ENCODE measurements at places on chromosomes 3 and 15. TPM values are rescaled to one million over a fixed set of nuclear protein-coding genes. Genes with fewer than 3 reads are reported as not detected.
A peak's percentile ranks its signal among the peaks of the same experiment; 100 is the strongest.

DNA sequence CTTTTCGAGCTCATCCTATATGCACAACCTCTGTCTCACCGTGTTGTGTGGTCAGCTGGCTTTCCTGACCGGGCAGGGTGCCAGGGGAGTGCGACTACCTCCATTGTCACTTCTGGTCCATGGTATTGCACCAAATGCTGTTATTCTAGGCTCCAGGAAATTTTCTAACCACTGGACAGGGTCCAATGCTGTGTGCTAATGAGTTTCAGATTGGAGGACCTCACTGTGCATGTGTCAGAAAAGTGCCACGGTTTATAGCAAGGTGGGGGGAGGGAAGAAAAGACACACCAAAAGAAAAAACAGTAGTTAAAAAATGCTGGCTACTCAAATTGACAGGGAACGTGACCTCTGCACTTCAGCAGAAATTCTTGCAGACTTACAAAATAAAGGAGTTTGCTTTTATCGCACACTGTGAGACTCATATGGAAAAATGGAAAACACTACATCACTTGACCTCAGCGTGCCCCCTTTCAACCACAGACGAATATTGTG, 480.1 kb downstream of the FOXP1 start:
- DNase-seq, result peak; percentile 56

DNA sequence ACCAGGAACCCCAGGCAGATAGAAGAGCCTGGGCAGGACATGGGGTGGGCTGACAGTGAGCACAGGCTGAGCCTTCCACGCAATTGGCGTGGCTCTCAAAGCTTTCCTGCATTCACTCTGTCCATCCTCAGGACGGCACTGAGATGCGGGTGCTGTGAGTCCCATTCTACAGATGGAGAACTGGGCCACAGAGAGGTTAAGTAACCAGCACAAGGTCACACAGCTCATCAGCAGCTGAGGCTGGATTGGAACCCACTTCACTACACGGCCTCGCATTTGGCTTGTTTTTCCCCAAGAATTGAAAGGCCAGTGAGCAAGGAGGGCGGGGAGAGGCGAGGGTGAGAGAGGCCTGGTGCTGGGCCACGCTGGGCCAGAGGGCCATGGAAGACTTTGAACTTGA, 36.0 kb upstream of the GRIP2 start:
- no peak for DNase-seq

GRCh38 chr3:138824114-138824506, 10.6 kb downstream of the PIK3CB start:
- no peak for DNase-seq

DNA sequence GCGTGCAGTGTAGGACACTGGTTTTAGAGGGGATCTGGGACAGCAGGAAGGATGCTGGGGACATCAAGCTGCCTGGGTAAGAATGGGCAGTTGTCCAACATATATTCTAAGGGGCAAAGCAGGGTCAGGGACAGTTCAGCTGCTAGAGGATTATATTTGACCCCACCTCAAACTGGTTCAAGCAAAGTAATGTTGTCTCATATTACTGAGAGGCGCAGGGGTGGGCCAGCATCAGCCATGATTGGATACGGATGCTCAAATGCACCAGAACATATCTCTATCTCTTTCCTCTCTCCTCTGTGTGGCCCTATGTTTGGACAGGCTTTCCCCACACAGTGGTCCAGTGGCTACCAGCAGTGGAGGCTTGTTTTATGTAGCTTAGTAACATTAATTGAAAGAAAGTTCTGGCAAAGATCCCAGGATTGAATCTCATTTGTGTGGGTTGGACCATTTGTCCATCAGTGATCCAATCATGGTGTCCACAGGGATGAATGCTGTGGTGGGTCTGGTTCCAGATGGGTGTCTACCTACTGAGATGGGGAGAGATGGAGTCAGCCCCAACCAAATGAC, 49.8 kb upstream of the RGMA start:
- DNase-seq, result no peak

DNA sequence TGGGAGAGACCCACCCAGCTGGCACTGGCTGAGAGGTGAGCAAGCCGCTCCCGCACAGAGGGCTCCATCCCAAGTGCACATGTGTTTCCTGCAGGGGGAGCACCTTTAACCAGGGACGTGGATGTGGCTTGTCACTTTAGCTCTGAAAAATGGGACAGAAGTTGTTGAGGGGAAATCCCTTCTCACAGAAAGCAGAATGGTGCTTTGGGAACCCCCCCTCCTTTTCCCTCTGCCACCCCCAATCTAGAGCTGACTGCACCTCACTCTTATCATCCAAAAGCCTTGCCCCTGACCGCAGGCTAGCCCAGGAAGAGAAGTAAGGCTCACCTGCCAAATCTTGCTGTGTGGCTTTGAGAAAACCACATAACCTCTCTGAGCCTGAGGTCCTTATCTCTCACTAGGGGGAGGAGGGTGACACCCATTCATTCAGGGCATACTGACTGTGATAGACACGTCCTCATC, 77.9 kb downstream of the RPN1 start:
- no peak for DNase-seq

DNA sequence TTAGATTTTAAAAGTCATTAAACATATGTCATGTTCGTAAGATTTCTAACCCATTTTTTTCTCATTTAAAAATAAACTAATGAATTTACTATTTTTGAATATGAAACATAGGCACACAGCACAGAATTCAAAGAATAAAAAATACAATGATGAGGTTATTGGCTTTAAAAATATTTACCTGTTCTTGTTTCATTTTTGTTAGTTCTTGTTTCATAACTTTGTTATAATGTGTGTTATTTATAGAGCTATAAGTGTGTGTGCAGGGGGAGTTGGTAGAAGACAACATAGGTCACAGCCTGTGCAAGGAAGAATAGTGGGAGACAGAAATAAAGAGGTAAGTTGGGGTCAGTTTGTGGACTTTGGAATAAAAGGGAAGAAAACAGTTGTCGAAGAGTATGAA, 30.8 kb upstream of the NRROS start:
- no peak for DNase-seq

- no peak for DNase-seq
These were observed 98.1 kb downstream of the DNAJB8 start for GRCh38 chr3:128368626-128369025.

- no peak for DNase-seq
These were observed 36.4 kb upstream of the LAMP3 start for GRCh38 chr3:183198939-183199338.

DNA sequence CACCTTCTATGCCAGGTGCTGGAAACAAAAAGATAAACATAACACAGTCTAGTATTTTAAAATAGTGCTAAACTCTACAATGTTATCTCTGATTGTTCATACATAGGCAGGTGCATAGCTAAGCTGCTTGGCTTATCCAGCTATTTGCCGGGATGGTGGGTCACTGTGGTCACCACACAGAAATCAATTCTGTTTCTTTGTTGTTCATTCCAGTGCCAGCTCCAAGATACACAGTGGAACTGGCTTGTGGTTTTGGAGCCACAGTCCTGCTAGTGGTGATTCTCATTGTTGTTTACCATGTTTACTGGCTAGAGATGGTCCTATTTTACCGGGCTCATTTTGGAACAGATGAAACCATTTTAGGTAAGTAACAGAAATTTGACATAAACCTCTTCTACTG, 130.2 kb downstream of the IL1RAP start:
- no peak for DNase-seq

- DNase-seq, result no peak
These were observed 78.5 kb upstream of the SNRPA1 start for GRCh38 chr15:101373577-101373976.

DNA sequence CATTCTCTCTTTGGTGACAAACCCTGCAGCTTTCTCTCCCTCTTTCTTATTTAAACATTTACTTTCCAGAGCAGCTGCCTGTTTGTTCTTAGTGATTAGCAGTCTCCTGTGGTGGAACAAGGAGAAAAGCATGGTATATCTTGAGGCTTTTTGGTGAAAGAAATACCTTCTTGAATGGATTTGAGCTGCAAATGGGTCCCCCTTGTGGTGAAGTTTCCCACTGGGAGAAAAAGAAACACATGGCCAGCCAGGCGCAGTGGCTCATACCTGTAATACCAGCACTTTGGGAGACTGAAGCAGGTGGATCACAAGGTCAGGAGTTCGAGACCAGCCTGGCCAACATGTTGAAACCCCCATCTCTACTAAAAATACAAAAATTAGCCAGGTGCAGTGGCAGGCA, 48.3 kb upstream of the ACP3 start:
- DNase-seq, result no peak

DNA sequence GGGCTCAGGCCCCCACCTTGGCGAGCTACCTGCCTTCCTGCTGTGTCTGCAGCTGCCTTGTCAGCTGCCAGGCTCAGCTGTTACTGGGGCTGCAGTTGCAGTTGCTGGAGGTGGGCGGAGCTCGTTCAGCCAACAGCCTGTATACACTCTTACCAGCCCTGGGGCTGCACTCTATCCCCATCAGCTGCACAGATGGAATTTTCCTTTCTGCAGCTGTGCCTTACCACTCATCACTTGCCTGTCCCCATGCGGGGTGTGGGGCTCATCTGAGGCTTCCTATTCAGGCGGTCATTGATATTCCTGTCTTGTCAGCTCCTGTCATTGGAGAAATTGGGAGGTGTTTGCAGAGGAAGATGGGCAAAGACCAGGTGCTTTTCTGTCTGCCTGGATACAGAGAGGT, 9.1 kb upstream of the SYN2 start:
- DNase-seq, result no peak

GRCh38 chr3:55675478-55675877, 188.4 kb upstream of the WNT5A start:
- no peak for DNase-seq

DNA sequence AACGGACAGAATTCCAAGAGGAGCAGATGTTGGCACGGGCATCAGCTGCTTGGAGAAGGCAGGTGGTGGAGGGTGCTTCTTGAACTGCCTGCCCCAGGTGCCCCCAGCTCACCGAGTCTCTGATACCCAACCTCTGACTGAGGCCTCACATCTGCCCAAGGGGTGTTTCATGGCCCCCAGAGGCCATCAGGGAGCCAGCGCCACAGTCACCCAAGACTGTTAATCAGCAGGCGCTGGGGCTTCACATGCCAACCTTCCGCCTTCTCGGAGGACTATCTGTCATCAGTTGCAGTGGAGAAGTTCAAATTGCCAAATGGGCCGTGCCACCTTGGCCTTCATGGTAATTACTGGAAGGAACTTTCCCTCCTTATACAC, 61.9 kb upstream of the SLC6A1 start:
- DNase-seq, result no peak

DNA sequence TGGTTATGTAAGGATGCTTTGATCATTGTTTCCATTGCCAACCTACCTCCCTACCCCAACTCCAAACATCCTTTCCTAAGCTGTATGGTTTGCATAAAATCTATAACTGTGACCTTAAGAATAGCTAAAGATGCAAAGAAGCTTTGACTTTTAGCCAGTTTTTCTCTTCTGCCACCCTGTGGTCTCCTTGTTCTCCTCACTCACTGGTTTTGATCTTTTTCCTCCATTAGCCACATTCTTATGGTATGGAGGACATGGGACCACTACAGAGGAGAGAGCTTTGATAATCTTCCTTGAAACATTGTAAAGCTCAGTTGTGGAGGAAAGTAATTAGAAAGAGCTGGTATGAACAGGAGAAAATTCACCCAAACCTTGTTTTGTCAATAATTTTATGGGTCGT, 115.9 kb downstream of the NEK11 start:
- no peak for DNase-seq

Gene GP9
- 2.6 TPM for total RNA-seq

Gene SNX22
- total RNA-seq, result 17.4 TPM

Gene ADAMTSL3
- total RNA-seq, result 26.4 TPM

Gene CACNA1D
- 33.6 TPM for total RNA-seq

Gene AQP9
- total RNA-seq, result 60.3 TPM

Gene PARP15
- 11.4 TPM for total RNA-seq

Gene HDC
- 4.8 TPM for total RNA-seq

Gene CATSPER2
- total RNA-seq, result 2.7 TPM

Gene FEZF2
- total RNA-seq, result not detected

Gene CYP19A1
- total RNA-seq, result 0.95 TPM
